ENCODE measurements at places on chromosomes 12 and 14.

- DNase-seq: no peak
Measured at GRCh38 chr12:18411453-18411852, 150.1 kb downstream of the PIK3C2G start.

DNA sequence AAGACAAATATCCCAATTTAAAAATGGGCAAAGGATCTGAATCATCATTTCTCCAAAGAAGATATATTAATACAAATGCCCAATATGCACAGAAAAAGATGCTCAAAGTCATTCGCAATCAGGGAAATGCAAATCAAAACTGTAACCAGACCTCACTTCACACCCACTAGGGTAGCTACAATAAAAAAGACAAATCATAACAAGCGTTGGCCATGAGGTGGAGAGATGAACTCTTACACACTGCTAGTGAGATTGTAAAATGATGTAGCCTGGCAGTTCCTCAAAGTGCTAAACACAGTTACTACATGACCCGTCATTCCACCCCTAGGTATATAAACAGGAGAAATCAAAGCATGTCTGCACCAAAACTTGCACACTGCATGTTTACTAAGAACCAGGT lies 30.4 kb downstream of the CDC42BPB start:
- DNase-seq: no peak

GRCh38 chr14:104898870-104899510 lies 25.7 kb upstream of the PLD4 start:
- no peak for DNase-seq

DNA sequence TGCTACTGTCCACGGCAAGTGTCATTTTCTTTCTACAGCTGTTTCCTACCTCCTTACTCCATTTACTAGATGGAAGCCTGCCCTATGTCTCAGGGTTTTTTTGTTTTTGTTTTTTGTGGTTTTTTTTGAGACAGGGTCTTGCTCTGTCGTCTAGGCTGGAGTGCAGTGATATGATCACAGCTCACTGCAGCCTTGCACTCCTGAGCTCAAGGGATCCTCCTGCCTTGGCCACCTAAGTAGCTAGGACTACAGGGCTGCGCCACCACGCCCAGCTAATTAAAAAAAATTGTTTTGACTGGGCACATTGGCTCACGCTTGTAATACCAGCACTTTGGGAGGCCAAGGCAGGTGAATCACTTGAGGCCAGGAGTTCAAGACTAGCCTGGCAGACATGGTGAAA lies 14.7 kb downstream of the TUBA1A start:
- no peak for DNase-seq

- DNase-seq: no peak
Measured at GRCh38 chr14:72782817-72783216, 111.1 kb downstream of the DPF3 start.

DNA sequence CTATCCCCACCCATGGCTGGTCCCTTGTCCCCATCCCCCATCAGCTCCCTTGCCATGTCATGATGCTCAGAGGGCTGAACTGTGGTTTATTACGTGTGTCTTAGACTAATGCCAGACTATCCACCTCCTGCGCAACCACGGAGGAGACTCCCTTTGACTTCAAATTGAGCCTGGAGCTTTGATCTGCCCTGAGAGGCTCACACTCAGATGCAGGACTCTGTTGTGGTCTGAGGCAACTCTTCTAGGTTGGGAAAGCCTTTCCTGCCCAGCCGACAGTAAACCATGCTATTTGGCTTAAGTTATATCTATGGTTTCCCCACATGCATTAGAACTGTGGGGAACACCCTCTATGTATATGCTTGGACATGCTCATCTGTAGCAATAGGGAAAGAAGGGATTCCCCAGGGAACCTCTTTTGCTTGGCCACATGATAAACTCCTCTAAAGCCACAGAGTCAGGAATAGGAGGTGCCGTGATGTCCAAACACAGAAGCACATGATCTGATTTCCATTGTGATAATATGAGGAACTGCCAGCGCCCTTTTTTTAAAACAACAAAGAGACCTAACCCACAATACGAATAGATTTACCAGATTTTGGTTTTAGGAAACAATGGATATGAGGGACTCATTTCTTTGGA lies 11.1 kb upstream of the LGALS3 start:
- DNase-seq: no peak

- no peak for DNase-seq
Measured at GRCh38 chr14:106179761-106180160, 653.4 kb downstream of the TMEM121 start.
